ENCODE measurements at places on chromosomes 7 and 10.

DNA sequence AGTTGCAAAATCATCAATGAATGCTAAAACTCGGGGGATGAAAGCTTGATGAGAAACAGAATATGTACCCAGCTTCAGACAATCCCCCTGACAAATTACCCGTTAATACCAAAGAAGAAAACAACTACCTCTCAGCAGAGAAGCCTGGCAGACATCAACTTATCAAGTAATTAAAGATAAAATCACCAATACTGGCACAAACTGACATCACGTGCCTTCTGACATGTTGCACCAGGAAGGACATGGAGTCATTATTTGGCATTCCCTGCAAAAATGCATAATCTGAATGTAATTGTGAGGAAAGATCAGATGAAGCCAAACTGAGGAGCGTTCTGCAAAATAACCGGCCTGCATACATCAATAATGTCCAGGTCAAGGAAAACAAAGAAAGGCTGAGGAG is 7.7 kb downstream of the SLIT1 start:
- DNase-seq = no peak

GRCh38 chr7:92061154-92061553 is 73.1 kb downstream of the CYP51A1 start:
- DNase-seq = no peak

GRCh38 chr7:272631-273030 is 17.3 kb upstream of the FOXL3 start:
- no peak for DNase-seq

DNA sequence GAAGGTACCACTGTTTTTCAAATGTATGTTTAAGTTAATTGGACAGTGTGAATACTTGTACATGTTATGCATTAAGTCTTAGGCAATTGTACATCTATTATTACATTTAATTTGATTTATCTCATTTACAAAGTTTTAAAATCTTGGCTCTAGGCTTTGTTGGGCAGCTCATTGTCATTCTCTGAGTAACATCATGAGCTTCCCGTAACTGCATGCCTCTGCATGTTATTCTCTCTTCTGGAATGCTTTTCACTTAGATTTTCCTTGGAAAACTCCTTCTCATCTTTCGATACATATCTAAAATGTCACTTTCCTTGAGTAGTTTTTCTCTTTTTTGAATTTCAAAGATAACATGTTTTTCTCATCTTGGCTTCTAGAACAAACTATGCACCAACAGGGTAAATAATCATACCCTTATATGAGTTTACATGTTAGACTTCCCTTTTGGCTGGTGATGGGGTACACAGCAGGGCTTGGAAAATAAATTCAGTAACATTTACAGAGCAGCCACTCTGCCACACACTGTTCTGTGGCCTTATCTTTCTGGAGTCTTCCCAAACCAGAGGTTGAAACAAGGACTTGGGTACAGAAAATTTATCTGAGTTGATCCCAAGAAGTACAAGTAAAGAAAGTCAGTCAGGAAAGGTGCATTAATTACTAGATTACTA is 42.2 kb upstream of the A1CF start:
- no peak for DNase-seq

- DNase-seq = peak; percentile 53
These were observed 271.0 kb downstream of the MAD1L1 start for GRCh38 chr7:1961701-1962276.

GRCh38 chr7:103613655-103614642 is 167.9 kb upstream of the SLC26A5 start:
- no peak for DNase-seq

DNA sequence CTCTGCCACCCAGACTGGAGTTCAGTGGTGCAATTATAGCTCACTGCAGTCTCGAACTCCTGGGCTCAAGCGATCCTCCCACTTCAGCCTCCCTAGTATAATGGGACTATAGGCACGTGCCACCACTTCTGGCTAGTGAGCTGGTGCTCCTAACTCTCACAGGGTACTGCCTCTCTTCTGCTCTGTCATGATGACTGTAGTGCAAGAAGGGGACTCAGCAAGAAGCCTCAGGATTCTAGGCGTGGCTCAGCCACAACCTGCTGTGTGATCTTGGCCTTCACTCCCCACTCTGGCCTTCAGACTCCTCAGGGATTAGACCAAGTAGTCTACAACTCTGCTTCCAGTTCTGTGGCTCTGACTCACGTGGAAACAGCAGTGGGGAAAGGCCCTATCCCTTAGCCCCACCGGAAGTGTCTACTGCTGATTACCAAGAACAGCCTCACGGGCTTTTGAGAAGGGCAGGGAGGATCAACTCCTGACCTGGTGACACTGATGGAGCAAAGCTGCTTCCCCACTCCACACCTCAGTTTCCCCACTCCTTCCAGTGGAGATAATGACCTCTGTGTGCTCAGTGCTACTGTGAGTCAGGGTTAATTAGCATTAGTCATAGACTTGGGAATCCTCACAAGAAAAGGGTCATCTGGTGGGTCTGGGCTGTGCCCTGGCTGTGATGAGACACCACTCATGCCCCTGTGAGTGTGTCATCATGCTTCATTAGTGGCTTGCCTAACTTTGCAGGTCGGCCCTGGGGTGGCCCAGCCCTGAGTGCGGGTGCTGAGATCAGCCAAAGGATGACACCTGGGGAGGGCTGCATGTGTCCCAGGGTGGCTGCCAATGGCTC is 41.1 kb downstream of the ZC3HC1 start:
- peak; percentile 5 for DNase-seq

GRCh38 chr7:76020031-76020714 is 25.8 kb upstream of the TMEM120A start:
- peak; percentile 69 for DNase-seq

- DNase-seq = no peak
These were observed 416.4 kb upstream of the FOXK1 start for GRCh38 chr7:4265676-4266075.

- DNase-seq = peak; percentile 5
These were observed 41.5 kb downstream of the MINPP1 start for GRCh38 chr10:87546210-87546609.

DNA sequence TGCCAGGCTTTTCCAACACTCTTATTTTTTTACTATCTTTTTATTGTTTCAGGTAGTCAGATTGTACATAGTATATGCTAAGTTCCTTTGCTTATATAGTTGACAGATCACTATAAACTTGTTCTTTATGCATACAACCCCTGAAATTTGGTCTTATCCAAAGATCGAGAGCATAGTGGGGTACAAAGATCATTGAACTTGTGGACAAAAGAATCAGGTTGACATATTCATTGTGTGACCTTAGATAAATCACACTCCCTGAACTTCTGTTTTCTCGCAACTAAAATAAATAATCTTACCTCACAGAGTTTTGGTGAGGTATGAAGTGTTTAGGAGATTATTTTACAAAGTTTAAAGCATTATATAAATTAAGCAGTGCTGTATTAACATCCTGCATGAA is 22.1 kb downstream of the ZNF277 start:
- no peak for DNase-seq

DNA sequence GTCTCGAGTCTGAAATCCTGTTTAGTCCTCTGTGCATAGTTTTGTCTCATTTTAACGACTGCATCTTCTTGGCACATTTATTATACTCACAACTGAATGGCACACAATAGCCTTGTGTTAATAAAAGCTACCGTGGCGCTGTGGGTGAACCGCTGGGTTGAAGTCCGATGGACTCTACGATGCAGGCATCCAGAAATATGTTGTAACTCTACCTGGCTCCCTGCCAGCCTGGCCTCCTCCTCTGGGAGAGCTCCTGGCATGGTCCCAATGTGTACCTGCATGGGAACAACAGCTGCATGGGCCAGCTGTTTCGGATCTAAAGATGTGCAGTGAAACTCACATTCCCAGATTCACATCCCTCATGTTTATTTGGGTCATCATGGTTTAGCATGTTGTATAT is 3.7 kb upstream of the DPYSL4 start:
- DNase-seq = no peak

DNA sequence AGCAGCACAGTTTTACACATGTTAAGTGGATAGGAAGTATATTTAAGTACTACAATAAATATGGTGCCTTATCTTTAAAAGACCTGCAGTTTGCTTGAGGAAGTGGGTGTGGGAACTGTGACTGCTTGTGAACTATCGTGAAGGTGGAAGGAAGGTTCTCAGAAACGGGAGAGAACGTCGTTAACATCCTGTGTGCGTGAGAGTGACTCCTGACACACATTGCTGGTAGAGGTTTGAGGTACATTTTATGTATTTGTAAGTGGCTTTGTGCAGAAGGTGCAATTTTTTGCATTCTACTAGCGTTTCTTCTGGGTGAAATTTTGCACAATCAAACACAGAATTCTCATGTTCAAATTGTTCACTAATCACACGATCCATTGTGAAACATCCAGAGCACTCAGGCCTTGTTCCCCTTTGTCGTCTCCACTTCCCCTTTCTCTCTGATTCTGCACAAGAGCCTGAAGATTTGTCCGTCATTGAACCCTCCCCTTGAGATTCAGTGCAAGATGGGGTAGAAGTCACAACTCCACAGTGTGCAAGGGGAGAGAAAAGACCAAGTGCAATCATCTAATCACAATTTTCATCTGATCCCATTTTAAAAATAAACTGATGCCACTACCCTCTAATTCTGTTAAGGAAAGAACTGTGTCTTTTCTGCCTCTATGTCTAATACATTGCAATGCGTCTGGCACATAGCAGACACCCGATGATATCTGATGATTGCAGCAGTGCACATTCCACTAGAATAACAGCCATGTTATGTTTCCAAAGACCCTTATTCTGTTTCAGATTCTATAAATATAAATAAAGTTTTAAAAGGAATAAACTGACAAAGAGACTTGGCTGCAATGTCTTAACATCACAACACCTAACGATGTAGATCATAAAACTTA is 279.9 kb downstream of the NEBL start:
- no peak for DNase-seq

DNA sequence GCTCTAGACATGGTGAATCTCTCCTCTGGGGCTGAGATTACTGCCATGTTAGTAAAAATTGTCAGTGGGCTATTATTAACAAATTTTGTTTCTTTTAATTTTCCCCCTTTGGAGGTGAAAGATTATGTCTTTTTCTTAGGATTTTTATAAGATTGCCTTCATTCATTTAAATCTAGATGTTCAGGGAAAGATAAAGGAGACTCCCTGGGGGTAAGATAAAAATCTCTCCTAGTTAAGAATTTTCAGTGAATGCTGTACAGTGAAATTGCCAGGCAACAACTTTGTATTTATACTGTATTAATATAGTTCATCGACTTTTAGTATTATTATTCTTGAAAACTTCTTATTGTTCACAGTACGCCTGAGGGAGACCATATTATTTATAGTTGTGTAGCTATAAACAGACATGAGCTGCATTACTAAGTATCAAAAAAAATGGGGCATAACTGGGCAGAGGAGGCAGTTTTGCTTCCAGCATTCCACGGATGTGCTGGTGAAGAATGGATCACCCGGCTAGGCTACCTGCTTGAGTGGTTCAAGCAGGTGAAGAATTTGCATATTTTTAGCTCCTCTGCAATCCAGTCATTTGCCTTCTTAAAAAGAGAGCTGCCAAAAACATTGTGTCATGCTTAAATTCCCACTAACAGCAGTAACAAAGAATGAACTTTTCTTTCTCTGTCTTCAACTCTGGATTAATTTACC is 552.1 kb downstream of the DNAJB9 start:
- no peak for DNase-seq

Data from CD4-positive, alpha-beta T cell treated with Interleukin-1 beta for 1 hour (primary cell).